ENCODE measurements at places on chromosomes 3 and 15.

- ATAC-seq = no peak
Observed at GRCh38 chr3:42066516-42067181, 24.5 kb upstream of the TRAK1 start.

DNA sequence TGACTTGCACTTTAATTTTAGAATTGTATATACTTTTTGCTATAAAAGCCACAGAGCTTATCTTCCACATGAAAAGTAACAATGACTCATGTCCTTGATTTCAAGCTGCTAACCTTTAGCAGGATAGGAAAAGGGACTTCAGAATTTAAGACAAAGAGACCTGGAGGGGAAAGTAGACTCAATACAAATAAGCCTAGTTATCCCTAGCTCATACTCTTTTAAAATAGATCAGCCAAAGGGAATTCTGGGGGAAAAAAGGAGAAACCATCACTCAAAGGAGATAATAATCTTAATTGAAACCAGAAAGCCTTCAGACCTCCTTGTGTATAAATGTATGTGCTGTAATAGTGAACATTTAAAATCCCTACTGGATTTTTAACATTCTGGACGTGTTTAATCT is 930.3 kb downstream of the NTRK3 start:
- ATAC-seq = no peak

DNA sequence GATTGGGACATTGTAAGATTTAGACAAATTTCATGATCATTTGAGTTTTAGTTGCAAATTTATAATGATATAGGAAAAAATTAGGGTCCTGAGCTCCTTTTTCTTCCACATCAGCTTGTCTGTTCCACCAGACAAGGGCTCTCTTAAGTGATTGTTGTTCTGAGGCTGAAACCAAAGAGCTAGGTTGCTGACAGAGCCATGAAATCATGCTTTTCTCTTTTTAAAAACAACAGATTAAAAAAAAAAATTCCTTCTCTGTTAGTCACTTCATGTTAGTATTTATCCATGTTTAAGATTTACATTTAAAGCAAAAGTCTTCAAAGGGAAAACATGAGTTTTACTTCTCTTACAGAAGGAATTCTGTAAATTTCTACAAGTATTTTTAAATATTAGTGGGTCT is 56.8 kb downstream of the ATP2C1 start:
- ATAC-seq = no peak

- ATAC-seq = no peak
Observed at GRCh38 chr3:140276703-140277102, 341.7 kb downstream of the CLSTN2 start.
